Upper lobe of right lung (tissue), 1 donor: ENCODE measurements at places on chromosomes 12 and 14.

- H3K27ac ChIP-seq: no peak overlapping the region
- DNase-seq: no peak
- no peak overlapping the region for H3K4me3 ChIP-seq
- H3K4me1 ChIP-seq: no peaks in the 10 kb centered on the region
- no peaks in the 10 kb centered on the region for H3K27me3 ChIP-seq
- H3K36me3 ChIP-seq: no peaks in the 10 kb centered on the region
These were observed 345.8 kb downstream of the TMEM132D start for GRCh38 chr12:129558036-129558435.

DNA sequence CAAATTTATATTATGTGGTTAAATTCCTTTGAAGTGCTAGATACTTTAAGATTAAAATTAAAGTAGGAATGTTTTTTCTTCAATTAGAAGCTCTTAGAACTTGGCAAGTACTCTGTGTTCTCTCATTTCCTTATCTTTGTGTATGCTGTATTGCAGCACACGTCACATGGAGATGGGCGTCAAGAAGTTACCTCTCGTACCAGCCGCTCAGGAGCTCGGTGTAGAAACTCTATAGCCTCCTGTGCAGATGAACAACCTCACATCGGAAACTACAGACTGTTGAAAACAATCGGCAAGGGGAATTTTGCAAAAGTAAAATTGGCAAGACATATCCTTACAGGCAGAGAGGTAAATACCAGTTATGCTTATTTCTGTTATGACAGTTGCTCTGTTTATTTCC lies 19.7 kb downstream of the MARK3 start:
- H3K36me3 ChIP-seq: peaks cover 30% of the 10 kb centered on the region
- no peak for DNase-seq
- peak overlapping the region; percentile 0 for H3K4me3 ChIP-seq
- peaks cover 85% of the 10 kb centered on the region for H3K4me1 ChIP-seq
- H3K27ac ChIP-seq: peak overlapping the region; percentile 76
- H3K27me3 ChIP-seq: no peaks in the 10 kb centered on the region

DNA sequence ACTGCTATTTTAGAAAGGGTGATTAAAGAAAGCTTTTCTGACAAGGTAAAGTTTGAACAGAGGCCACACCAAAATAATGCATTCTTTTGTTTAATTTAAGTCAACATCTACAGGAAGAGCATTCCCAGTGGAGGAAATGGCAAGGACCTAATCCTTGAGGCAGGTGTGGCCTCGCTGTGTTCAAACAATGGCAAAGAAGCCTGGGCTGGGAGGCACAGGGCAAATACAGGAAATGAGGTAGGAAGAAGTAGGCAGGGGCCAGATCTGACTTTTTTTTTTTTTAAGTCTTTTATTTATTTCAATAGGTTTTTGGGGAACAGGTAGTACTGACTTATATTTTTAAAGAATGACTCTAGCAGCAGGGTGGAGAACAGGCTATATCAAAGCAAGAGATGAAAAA lies 53.5 kb downstream of the ARMH4 start:
- no peaks in the 10 kb centered on the region for H3K36me3 ChIP-seq
- no peak overlapping the region for H3K27ac ChIP-seq
- H3K27me3 ChIP-seq: no peaks in the 10 kb centered on the region
- H3K4me1 ChIP-seq: no peaks in the 10 kb centered on the region
- DNase-seq: no peak

GRCh38 chr14:91418387-91419043 lies 895 bp upstream of the CCDC88C start:
- DNase-seq: peak; percentile 86
- peak overlapping the region; percentile 80 for H3K4me3 ChIP-seq
- peak overlapping the region; percentile 30 for H3K27ac ChIP-seq

DNA sequence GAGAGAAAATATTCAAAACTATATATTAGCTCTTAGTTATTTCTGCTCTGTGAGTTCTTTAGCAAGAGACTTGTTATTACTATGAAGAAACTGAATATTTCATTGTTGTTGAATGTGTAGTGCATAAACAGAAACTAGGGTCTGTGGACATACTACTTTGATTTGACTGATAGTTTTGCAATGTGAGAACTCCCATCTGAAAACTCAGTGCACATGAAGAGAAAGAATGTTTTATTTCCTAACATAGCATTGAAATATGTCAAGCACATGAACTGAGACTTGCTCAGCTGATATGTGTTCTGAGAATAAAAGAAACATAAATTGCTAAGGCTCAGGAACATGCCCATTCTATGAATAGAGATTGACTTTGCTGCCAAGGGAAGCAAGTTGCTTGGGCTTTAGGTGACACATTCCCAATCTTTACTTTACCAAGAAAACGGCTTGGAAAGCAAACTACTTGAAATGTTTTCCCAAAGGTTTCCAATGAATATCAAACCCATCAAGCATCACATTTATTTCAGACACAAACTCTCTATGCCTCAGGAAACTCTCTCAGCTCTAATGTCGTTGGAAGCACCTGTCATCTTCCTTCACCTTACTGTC lies 290.4 kb downstream of the SLC16A7 start:
- H3K27ac ChIP-seq: no peak overlapping the region
- no peaks in the 10 kb centered on the region for H3K36me3 ChIP-seq
- H3K27me3 ChIP-seq: no peaks in the 10 kb centered on the region
- DNase-seq: no peak
- H3K4me3 ChIP-seq: no peak overlapping the region
- no peaks in the 10 kb centered on the region for H3K4me1 ChIP-seq

GRCh38 chr12:51536159-51536558 lies 54.9 kb upstream of the SCN8A start:
- no peak for DNase-seq
- H3K36me3 ChIP-seq: no peaks in the 10 kb centered on the region
- H3K4me1 ChIP-seq: peaks cover 4% of the 10 kb centered on the region
- H3K27ac ChIP-seq: no peak overlapping the region
- H3K27me3 ChIP-seq: peaks cover 10% of the 10 kb centered on the region

- no peaks in the 10 kb centered on the region for H3K4me1 ChIP-seq
- H3K36me3 ChIP-seq: no peaks in the 10 kb centered on the region
- no peak for DNase-seq
- no peak overlapping the region for H3K27ac ChIP-seq
- no peaks in the 10 kb centered on the region for H3K27me3 ChIP-seq
These were observed 11.3 kb downstream of the BDKRB1 start for GRCh38 chr14:96267336-96267735.

DNA sequence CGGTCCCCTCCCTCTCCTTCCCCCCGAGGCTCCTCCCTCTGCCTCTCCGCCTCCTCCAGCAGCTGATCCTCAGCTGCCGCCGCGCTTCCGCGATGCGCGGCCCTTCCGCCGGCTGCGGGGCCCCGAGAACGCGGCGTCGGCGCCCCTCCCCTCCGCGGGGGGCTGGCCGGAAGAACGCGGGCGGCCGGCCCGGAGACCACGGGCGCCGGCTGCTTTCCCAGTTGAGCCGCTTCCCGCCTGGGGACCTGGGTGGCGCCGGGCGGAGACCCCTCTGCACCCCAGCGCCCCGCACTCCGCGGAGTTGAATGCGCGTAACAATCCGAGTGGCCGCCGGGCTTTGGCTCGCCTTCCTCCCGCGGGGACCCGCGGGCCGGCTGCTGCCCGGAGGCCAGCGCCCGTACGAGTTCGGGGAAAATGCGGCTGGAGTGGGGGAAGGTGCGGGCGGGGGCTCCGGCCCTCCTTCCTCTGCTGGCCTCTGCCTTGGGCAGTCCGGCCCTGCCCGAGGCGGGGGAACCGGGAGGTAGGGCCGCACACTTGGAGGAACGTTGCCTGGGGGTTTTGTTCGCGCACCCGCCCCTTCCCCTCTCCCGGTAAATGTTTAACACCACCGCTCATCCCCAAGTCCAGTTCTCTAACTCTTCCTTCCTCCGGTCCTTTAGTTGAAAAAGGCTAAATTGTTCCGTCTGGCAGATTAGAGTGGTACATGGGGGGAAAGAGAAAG lies 393 bp upstream of the DCAF5 start:
- H3K27ac ChIP-seq: peak overlapping the region; percentile 94
- peaks cover 8% of the 10 kb centered on the region for H3K36me3 ChIP-seq
- peak overlapping the region; percentile 96 for H3K4me3 ChIP-seq
- H3K27me3 ChIP-seq: no peaks in the 10 kb centered on the region
- H3K4me1 ChIP-seq: peaks cover 32% of the 10 kb centered on the region

- H3K27ac ChIP-seq: no peak overlapping the region
- no peaks in the 10 kb centered on the region for H3K36me3 ChIP-seq
- no peak overlapping the region for H3K4me3 ChIP-seq
These were observed 130.1 kb upstream of the HIF1A start for GRCh38 chr14:61565181-61565580.

DNA sequence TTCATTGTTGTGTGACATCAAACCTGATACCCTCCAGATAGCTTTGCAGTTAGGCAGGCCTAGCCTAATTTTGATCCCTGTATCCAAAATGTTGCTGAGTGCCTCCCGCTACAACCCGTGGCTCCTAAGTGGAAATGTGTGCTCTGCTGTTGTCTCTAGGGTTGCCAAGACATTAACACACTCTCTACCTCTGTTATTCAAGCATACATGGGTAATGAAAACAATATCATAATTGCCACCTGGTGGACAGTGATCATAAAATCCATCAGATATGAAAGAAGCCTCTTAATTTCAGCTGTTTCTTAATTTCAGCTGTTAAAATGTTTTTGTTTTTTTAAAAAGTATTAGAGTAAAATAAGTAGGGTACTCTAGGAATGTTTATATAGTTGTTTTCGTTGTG lies 93.5 kb downstream of the PLEKHA5 start:
- H3K36me3 ChIP-seq: no peaks in the 10 kb centered on the region
- H3K27ac ChIP-seq: no peak overlapping the region
- peaks cover 7% of the 10 kb centered on the region for H3K4me1 ChIP-seq
- no peak for DNase-seq
- H3K4me3 ChIP-seq: no peak overlapping the region
- H3K27me3 ChIP-seq: no peaks in the 10 kb centered on the region

GRCh38 chr12:64819816-64820402 lies 4.5 kb upstream of the TBC1D30 start:
- no peak overlapping the region for H3K27ac ChIP-seq
- H3K4me3 ChIP-seq: no peak overlapping the region
- no peak for DNase-seq
- peaks cover 10% of the 10 kb centered on the region for H3K4me1 ChIP-seq
- H3K36me3 ChIP-seq: no peaks in the 10 kb centered on the region

DNA sequence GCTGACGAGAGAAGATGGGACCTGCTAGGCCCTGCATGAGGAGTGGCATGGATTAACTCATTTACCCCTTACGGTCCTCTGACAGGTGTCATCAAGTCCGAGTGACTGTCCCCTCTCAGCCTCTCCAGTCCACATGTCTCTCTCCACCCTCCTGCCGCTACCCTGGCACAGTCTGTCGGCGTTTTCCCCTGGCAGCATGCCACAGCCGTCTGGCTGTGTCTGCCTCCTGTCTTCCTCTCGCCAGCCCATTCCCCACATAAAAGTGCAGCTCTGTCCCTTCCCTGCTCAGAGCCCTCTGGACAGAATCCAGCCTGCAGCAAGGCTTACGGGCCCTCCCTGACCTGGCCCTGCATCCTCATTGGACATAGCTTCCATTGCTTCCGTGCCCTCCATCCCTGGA lies 45.6 kb downstream of the UBE3B start:
- H3K27me3 ChIP-seq: no peaks in the 10 kb centered on the region
- no peaks in the 10 kb centered on the region for H3K4me1 ChIP-seq
- peaks cover 97% of the 10 kb centered on the region for H3K36me3 ChIP-seq
- no peak overlapping the region for H3K4me3 ChIP-seq

- no peaks in the 10 kb centered on the region for H3K36me3 ChIP-seq
- no peak for DNase-seq
- no peak overlapping the region for H3K27ac ChIP-seq
These were observed 12.7 kb upstream of the HDAC7 start for GRCh38 chr12:47832263-47832933.

DNA sequence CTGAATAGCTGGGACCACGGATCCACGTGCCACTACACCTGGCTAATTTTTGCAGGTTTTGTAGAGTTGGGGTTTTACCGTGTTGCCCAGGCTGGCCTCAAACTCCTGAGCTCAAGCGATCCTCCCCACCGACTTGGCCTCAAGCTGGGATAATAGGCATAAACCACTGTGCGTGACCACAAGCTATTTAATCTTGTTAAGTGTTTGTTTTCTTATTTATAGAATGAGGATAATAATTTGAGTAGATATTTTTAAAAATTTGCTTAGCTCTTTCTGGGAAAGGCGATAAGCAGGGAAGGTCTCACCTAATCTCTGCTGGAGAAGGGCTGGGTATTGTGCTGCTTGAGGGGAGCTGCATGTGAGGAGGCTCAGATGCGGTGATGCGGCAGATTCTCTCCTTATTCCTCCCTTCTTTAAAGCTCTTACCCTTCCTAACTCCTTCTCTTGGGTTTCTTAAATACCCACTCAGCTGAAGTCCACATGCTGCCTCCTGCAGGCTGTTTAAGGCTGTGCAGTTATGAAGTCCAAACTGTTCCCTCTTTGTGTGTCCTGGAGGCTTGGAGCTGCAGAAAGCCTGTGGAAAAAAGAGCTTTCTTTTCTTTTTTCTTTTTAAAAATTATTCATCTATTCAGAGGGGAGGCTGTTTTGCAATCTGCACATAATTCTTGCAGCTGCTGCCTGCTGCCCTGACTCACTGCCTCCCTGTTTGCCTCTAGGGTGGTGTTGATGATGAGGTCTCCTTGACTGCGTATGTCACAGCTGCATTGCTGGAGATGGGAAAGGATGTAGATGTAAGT lies 37.9 kb downstream of the A2ML1 start:
- H3K27ac ChIP-seq: no peak overlapping the region
- no peaks in the 10 kb centered on the region for H3K27me3 ChIP-seq
- no peaks in the 10 kb centered on the region for H3K4me1 ChIP-seq

DNA sequence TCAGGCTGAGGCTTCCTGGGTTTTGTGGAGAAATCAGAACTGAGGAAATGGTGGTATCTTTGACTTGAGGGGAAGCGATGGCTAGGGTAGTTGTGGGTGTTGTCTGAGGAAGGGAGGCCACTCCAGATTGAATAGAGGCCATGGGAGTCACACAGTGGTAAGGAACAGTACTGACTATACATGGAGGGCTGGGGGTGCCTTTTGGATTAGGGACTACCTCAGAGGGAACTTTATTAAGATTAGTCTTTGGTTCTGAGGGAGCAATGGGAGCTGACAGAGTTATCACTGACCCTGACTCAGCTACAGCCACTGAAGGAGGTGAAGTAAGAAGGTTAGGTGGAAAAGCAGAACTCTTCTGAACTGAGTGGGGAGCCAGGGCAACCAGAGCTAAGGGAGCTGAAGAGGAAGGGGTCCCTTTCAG lies 4.4 kb downstream of the NACA start:
- H3K27me3 ChIP-seq: no peaks in the 10 kb centered on the region
- no peak overlapping the region for H3K27ac ChIP-seq
- peaks cover 32% of the 10 kb centered on the region for H3K36me3 ChIP-seq

DNA sequence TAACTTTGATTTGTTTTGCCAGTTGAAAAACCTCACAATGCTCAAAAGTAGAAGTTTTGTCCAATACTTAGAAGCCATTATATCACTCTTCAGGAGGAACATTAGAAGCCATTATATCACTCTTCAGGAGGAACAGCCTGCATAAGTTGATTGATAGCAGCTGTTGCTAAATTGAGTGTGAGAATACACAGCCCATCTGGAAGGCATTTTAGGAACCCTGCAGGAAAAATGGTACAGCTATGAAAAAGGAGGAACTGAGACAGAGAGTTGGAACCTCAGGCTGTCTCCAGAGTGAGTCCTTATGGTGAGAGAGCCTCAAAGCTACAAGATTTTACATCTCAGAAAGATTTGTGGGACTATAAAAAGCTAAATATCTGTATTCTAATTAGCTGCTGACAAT lies 207.0 kb downstream of the MYRFL start:
- no peak overlapping the region for H3K4me3 ChIP-seq
- H3K4me1 ChIP-seq: no peaks in the 10 kb centered on the region
- no peaks in the 10 kb centered on the region for H3K27me3 ChIP-seq
- no peak for DNase-seq
- no peak overlapping the region for H3K27ac ChIP-seq
- no peaks in the 10 kb centered on the region for H3K36me3 ChIP-seq
